ENCODE measurements at places on chromosomes 6 and 20.

- DNase-seq: no peak
Observed at GRCh38 chr6:54827010-54827409, 19.6 kb upstream of the FAM83B start.

DNA sequence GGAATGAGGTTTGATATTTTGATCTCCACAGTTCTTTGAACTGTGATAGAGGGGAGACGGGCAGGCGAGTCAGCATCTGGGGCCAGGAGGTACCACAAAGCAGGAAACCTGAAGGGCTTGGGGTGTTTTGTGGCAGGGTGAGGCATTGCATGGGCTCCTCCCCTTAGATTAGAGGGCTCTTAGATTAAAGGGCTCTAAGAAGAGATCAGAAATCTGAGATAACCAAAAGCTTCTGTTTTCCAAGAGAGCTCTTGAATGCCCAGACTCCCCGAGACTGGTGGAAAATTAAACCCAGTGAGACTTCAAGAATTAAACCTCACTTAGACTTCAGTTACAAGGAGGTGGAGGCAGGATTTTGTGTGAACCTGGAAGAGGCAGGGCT, 2.4 kb upstream of the GPX5 start:
- DNase-seq: no peak

GRCh38 chr20:603116-603640, 6.9 kb downstream of the TCF15 start:
- DNase-seq: no peak

GRCh38 chr20:7760247-7761031, 179.8 kb downstream of the HAO1 start:
- no peak for DNase-seq

- DNase-seq: no peak
Observed at GRCh38 chr6:105397987-105398386, 4.9 kb downstream of the PREP start.

DNA sequence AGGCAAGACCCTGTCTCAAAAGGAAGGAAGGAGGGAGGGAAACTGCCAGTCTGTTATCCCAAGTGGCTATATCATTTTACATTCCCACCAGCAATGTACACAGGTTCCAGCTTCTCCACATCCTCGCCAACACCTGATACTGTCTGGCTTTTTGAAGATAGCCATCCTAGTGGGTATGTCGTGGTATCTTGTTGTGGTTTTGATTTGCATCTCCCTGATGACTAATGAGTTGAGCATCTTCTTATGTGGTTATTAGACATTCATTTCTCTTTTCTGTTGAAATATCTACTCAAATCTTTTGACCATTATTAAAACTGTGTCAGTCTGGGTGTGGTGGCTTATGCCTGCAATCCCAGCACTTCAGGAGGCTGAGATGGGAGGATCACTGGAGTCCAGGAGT, 47.9 kb upstream of the ARID1B start:
- no peak for DNase-seq

GRCh38 chr6:139373154-139373927, 1.1 kb downstream of the CITED2 start:
- peak; percentile 28 for DNase-seq

GRCh38 chr6:134324766-134325165, 6.9 kb upstream of the SGK1 start:
- no peak for DNase-seq

GRCh38 chr20:43345676-43346075, 112.0 kb upstream of the SRSF6 start:
- DNase-seq: no peak

- DNase-seq: no peak
Observed at GRCh38 chr6:149056777-149057463, 260.6 kb upstream of the TAB2 start.

DNA sequence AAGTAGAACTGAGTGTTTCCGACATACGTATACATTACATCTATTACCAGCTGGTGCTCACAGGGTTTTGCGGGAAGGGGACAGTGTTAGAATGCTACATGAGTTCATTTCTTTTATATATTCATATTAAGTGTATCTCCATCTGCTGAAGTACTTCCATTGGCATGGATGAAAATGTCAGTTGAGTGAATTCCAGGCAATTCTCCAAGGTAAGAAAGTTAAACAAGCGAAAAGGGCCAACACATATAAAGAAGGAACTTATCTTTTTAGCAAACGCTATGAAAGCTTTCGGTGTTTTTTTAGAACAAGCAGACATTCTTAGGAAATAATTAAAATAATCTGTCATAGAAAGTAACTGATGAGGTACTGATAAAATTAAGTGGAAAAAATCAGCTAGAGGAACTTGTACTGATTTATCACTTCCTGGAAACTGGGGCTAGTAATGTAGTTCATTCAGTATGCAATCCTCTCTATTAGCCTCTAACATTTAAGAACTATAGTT, 34.6 kb downstream of the RNF146 start:
- DNase-seq: no peak

DNA sequence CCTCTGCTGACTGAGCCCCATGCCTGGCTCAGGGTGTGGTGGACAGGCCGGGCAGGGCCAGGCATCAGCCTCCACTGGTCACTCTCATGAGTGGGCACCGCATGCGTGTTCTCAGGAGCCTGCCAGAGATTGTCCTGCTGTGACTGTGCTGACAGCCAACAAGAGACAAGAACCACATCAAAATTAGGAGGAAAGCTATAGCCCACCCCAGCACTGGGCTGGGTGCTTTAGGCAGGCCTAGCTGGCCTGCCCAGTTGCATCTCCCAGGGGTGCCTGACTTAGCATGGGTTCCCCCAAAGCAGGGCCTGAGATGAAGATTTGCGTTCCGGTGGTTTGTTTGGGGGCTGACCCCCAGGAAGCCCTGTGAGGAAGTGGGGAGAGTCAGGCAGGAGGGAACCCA, 53.9 kb downstream of the LINC00237 start:
- no peak for DNase-seq

GRCh38 chr6:53009056-53009455, 14.0 kb upstream of the GSTA4 start:
- DNase-seq: no peak

DNA sequence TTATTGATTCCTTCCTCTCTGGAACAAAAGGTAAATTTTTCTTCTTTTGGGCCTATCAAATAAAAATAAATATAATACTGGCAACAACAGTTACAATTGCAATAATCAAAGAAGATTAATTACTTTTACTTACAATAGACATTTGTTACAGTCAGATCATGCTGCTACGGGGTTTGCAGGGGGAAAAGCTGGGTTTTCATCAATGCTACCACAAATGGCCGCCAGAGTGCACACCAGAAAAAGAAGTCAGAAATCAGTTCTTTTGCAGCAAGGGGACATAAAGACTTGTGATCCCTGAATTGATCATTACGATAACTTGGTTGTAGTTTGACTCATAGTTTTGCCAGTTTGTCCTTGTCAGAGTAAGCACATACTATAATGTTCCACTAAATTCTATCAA, 714.5 kb upstream of the EYS start:
- DNase-seq: no peak

DNA sequence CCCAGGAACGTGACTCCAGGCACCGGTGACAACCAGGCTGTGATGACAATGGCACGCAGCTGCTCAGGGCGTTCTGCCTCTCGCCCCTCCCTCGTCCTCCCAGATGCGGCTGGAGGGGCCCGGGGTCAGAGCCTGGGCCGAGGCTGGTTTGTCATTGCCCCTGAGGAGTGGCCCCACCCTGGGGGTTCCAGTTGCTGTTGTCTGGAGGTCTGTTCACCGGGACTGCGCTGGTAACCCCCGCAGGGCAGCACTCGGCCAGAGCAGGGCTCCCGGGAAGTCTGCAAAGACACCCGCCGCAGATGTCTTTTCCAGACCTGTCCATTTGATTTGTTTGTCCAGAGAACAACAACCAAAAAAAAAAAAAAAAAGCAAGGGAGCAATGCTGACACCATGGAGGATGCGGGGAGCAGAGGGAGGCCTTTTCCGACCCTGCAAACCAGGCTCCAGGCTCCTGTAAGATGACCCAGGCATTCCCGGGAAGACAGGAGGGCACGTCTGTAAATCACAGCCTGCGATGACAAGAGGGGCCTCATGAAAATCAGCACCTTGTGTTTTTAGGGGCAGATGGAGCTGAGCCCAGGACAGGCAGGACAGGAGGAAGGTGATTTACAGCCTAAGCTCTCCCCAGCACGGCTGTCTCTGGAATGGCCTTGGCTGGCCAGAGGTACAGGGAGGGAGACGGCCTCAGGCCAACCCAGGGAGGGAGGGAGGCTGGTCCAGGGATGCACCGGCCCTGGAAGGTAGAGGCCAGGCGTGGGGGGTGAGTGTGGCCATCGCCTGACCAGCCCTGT, 189.3 kb downstream of the ERMARD start:
- DNase-seq: no peak

DNA sequence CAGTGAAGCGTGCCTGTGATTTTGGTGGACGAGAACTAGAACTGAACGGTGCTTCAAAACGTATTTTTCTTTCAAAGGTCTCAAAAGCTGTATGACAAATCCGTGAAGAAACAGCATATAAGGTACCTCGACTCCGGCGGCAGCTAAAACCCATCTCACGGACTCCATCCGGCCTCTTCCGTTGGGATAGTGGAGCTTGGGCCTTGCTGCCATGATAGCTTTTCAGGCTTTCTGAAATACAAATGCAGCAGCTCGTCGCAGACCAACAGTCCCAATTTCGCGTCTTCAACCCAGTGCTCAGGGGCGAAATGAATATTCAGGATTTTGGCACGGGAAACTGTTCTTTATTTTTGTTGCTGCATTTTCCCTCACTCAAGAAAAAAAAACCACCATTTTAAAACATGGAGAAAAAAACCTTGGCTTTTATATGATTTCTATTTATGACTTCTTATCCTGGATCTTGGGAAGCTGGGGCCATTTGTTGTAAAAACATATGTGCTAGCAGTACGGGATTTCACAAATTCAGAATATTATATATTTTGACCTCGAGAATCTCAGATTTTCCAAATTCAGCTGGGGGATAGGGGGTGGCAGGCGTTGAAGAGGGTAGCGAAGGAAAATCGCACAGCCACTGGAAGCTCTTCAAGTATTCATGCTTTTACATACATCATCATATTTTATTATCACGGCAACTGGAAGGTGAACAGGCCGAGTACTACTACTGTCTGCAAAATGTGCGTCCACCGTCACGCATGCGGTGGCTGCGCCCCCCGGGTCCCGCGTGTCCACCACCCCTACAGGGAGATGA, 849 bp downstream of the GSTA4 start:
- no peak for DNase-seq

GRCh38 chr6:52351879-52352238, 10.1 kb upstream of the PAQR8 start:
- DNase-seq: no peak

- no peak for DNase-seq
Observed at GRCh38 chr6:30760549-30760948, 16.2 kb upstream of the IER3 start.

- no peak for DNase-seq
Observed at GRCh38 chr6:140660295-140660694, 1285.8 kb upstream of the CITED2 start.

DNA sequence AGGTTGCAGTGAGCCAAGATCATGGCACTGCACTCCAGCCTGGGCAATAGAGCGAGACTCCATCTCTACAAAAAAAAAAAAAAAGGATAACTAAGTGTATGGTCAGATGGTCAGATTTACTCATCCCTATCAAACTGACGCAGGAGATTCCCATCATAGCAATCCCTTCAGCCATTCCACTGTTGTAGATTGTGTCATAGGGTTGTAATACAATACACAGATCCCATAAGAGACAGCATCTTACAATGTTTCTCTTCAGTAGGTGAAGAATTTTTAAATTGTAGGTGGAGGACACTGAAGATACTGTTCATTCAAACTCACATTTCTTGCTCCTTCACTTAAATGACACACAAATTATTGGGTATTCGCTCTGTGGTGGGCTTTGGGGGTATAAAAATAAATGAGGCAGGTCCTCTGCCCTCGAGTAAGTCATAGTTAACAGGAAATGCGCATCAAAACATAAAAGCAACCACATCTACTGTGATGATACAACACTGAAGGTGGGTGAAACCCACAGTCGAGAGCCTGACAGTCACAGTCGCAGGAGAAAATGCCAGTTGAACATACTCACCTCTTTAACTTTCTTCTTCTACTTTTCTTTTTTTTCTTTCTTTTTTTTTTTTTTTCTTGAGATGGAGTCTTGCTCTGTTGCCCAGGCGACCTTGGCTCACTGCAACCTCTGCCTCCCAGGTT, 205.5 kb downstream of the ZNF217 start:
- DNase-seq: no peak

GRCh38 chr6:138334000-138334399, 43.7 kb upstream of the SMIM28 start:
- no peak for DNase-seq

GRCh38 chr20:18712131-18712530, 101.5 kb upstream of the SCP2D1 start:
- no peak for DNase-seq

Data from stimulated activated CD4-positive, alpha-beta T cell treated with anti-CD3 and anti-CD28 coated beads, Interleukin-1b, Interleukin-23, amount 100 ng/mL, for 1 hour (primary cell).